Placental epithelial cell (primary cell): ENCODE measurements at places on chromosomes 16 and 17. TPM values are rescaled to one million over a fixed set of nuclear protein-coding genes. Genes with fewer than 3 reads are reported as not detected.

The CDH8 gene
- not detected in 2 replicates for total RNA-seq

The GJC1 gene
- total RNA-seq: 9.3 and 10.6 TPM in 2 replicates

The ADAP2 gene
- 0.11 and 0.39 TPM in 2 replicates for total RNA-seq

The KRTAP9-2 gene
- total RNA-seq: not detected in 2 replicates

The KCNH4 gene
- total RNA-seq: under 0.01 TPM in 1 of 2 replicates, not detected in the other

The SEC14L5 gene
- total RNA-seq: under 0.01 and 0.11 TPM in 2 replicates

The SPATA32 gene
- 0.33 and 0.39 TPM in 2 replicates for total RNA-seq

The SLC5A2 gene
- total RNA-seq: 0.54 and 0.79 TPM in 2 replicates

The DPEP3 gene
- total RNA-seq: not detected in 2 replicates

The LGALS9 gene
- 2.7 and 5.0 TPM in 2 replicates for total RNA-seq

The ACOX1 gene
- total RNA-seq: 147 TPM in 2 replicates

The COG8 gene
- total RNA-seq: 35.3 and 54.5 TPM in 2 replicates

The OTOA gene
- total RNA-seq: under 0.01 and 0.11 TPM in 2 replicates

The ENPP7 gene
- not detected in 2 replicates for total RNA-seq

The TBC1D3H gene
- not detected in 2 replicates for total RNA-seq
